Neuronal stem cell (in vitro differentiated cells): ENCODE measurements at places on chromosomes 1 and 21.

DNA sequence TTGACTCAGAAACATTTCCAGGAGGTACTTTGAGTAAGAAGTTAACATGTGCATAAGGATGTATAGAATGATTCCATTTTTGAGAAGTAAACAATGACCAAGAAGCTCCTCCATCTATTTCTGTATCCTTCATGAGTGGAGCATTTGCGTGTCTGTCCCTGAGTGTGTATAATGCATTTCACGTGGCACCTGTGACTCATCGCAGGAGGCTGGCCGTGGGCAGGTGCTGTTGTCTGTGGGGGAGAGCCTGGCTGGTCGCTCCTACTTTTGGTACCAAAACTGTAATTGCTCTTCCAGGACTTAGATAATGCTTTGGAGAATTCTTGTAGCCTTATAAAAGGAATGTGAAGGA lies 16.5 kb downstream of the SLC37A1 start:
- H3K36me3 ChIP-seq: no peaks in the 10 kb centered on the region
- peaks cover 26% of the 10 kb centered on the region for H3K27me3 ChIP-seq
- H3K4me1 ChIP-seq: peaks cover 13% of the 10 kb centered on the region
- H3K4me3 ChIP-seq: no peak overlapping the region

DNA sequence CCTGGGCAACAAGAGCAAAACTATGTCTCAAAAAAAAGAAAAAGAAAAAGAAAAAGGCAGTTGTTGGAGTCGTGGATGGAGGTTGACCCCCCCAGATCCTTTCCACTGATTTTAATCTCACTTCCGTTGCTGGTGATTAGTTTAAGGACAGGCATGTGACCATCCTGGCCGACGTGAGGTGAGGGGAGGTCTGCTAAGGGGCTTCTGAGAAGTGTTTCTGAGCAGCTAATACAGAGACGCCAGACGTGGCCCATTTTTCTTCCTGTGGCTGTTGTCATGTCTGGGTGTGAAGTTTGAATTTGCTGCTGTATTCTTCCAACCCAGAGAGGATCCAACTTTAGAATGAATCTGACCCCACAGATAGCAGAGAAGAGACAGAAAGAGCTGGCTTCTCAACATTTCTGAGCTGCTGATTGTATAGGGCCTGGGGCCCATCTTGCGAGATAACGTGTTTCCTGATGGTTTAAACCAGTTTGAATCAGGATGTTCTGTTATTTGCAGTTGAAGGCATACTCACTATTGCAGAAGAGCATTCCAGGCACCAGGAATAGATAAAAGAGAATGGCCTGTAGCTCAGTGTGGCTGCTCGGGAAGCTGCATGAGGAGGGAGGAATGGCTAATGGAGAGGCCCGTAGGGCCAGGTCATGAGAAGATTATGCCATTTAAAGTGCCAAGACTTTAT lies 22.8 kb upstream of the SSBP3 start:
- no peaks in the 10 kb centered on the region for H3K4me1 ChIP-seq
- H3K4me3 ChIP-seq: no peak overlapping the region
- no peak for DNase-seq
- no peaks in the 10 kb centered on the region for H3K36me3 ChIP-seq
- no peak overlapping the region for H3K27ac ChIP-seq
- H3K27me3 ChIP-seq: no peaks in the 10 kb centered on the region

GRCh38 chr1:87959236-87959635 lies 630.6 kb downstream of the LMO4 start:
- no peak for DNase-seq
- no peaks in the 10 kb centered on the region for H3K27me3 ChIP-seq
- no peak overlapping the region for H3K27ac ChIP-seq
- no peak overlapping the region for H3K4me3 ChIP-seq

DNA sequence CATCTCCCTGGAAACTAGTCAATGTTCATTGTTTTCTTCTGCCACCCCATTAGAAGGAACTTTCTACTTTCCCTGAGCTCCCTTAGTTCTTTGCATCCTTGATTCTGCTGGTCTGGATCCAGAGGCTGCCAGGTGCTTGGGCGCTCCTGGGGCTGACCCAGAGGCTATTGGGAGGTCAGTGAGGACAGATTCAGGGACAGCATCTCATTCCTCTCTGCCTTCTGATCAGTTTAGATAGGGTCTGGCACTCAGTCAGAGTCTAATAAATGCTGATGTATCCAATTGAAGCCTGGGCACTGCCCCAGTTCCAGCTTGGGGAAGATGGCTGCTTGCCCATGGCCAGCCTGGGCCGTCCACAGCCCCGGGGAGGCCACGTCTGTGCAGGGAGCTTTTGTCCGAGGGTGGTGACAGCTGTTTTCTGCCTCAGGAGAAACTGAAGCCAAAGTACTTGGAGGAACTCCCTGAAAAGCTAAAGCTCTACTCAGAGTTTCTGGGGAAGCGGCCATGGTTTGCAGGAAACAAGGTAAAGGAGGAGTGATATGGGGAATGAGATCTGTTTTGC lies 2.3 kb downstream of the GSTM1 start:
- H3K4me1 ChIP-seq: peaks cover 6% of the 10 kb centered on the region
- no peak overlapping the region for H3K4me3 ChIP-seq
- DNase-seq: no peak
- no peaks in the 10 kb centered on the region for H3K27me3 ChIP-seq
- H3K36me3 ChIP-seq: no peaks in the 10 kb centered on the region

DNA sequence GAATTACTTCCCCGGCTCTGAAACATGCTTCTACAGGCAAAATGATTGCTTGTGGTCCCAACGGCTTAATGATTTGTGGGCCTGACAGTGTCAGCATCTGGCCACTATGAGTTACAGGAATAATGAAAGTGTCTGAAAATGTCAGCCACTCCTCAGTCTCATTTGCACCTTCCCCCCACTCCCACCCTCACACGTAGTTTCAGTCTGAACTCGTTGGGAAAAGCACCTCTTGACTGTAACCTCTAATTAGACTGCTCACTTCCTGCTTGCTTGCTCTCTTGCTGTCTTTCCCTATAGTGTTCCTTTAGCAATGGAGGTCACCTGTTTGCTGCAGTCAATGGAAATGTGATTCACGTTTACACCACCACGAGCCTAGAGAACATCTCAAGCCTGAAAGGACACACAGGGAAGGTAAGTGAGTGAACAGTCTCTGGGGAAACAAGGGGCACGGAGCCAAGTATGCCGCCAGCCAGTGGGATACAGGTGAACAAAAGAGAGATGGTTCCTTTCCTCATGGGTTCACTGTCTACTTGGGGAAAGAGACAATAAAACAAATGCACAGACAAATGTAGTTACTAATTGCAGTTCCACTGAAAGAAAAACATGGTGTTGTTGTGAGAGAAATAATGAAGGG lies 27.1 kb downstream of the CFAP57 start:
- H3K4me3 ChIP-seq: no peak overlapping the region
- H3K27me3 ChIP-seq: no peaks in the 10 kb centered on the region
- DNase-seq: no peak
- no peaks in the 10 kb centered on the region for H3K36me3 ChIP-seq
- H3K4me1 ChIP-seq: no peaks in the 10 kb centered on the region

- no peaks in the 10 kb centered on the region for H3K4me1 ChIP-seq
- no peak for DNase-seq
- H3K36me3 ChIP-seq: no peaks in the 10 kb centered on the region
- no peak overlapping the region for H3K4me3 ChIP-seq
Measured at GRCh38 chr1:160080381-160081100, 797 bp upstream of the KCNJ9 start.

DNA sequence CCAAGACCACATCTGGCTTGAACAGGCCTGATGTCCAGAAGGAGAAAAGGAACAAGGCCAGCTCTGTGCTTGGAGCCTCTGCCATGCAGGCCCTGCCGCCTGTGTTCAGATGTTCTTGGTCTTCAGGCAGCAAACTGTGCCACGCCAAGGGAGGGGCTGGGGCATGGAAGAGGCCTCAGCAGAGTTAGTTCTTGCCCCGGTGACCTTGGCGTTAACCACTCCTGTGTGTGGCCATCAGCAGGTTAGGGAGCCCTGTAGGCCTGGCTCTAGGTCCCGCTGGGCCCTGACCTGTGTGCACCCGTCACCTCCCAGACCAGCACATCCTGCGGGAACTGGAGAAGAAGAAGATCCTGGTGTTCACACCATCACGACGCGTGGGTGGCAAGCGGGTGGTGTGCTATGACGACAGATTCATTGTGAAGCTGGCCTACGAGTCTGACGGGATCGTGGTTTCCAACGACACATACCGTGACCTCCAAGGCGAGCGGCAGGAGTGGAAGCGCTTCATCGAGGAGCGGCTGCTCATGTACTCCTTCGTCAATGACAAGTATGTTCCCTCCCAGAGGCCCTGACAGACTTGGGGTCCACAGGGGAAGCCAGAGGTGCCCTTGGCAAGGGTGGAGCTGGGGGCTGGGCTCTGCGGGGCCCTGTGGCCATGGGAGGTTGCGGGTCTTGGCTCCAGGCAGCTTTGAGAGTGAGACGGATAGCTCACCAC lies 7.1 kb downstream of the ZC3H12A start:
- peaks cover 19% of the 10 kb centered on the region for H3K4me1 ChIP-seq
- no peak overlapping the region for H3K27ac ChIP-seq
- DNase-seq: no peak
- H3K36me3 ChIP-seq: peaks cover 23% of the 10 kb centered on the region

- no peak overlapping the region for H3K4me3 ChIP-seq
- H3K36me3 ChIP-seq: no peaks in the 10 kb centered on the region
- no peak overlapping the region for H3K27ac ChIP-seq
- no peak for DNase-seq
- no peaks in the 10 kb centered on the region for H3K27me3 ChIP-seq
Measured at GRCh38 chr1:196409586-196409985, 198.7 kb downstream of the KCNT2 start.

GRCh38 chr1:152448095-152448494 lies 34.0 kb upstream of the CRNN start:
- no peak overlapping the region for H3K4me3 ChIP-seq
- H3K27ac ChIP-seq: no peak overlapping the region
- no peaks in the 10 kb centered on the region for H3K36me3 ChIP-seq

GRCh38 chr1:200665861-200666260 lies 3.8 kb downstream of the DDX59 start:
- H3K4me3 ChIP-seq: no peak overlapping the region
- H3K4me1 ChIP-seq: no peaks in the 10 kb centered on the region
- DNase-seq: no peak
- peaks cover 8% of the 10 kb centered on the region for H3K36me3 ChIP-seq
- H3K27me3 ChIP-seq: no peaks in the 10 kb centered on the region

DNA sequence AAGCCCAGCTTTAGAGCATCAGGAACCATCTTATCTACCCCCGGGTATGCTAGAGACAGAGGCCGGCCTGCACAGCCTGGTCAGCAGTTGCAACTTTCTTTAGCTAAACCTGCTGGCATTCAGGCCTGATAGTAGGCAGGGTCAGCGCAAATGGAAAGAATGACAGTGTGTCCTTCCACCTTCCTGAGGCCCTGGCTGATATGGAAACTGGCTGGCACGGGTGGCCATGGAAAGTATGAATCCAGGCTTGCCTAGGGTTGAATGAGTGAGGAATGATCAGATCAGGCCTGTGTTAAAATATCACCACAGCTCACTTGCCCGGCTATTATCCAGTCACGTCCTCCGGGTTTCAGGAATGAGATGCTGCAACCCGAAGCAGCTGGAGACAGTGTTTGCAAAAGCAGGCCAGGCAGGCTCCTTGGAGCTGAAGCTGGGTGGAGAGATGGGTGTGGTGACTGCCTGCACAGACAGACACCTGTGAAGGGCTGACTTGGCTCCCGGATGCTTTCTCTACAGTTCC lies 34.7 kb downstream of the RCAN1 start:
- no peaks in the 10 kb centered on the region for H3K36me3 ChIP-seq
- no peak overlapping the region for H3K4me3 ChIP-seq

- H3K27ac ChIP-seq: no peak overlapping the region
- no peaks in the 10 kb centered on the region for H3K36me3 ChIP-seq
- no peak overlapping the region for H3K4me3 ChIP-seq
- no peak for DNase-seq
- no peaks in the 10 kb centered on the region for H3K27me3 ChIP-seq
Measured at GRCh38 chr1:189524501-189524900, 953.2 kb downstream of the BRINP3 start.

- H3K4me3 ChIP-seq: no peak overlapping the region
- no peaks in the 10 kb centered on the region for H3K36me3 ChIP-seq
Measured at GRCh38 chr21:36179145-36179544, 22.5 kb downstream of the DOP1B start.

- no peak overlapping the region for H3K27ac ChIP-seq
- H3K4me3 ChIP-seq: no peak overlapping the region
- H3K27me3 ChIP-seq: no peaks in the 10 kb centered on the region
- no peaks in the 10 kb centered on the region for H3K36me3 ChIP-seq
- no peak for DNase-seq
Measured at GRCh38 chr1:47208374-47208850, 18.6 kb upstream of the PDZK1IP1 start.

GRCh38 chr1:197472141-197472540 lies 204.1 kb downstream of the CRB1 start:
- DNase-seq: no peak
- H3K27ac ChIP-seq: no peak overlapping the region
- no peaks in the 10 kb centered on the region for H3K36me3 ChIP-seq
- H3K27me3 ChIP-seq: no peaks in the 10 kb centered on the region

- H3K4me1 ChIP-seq: peaks cover 33% of the 10 kb centered on the region
- H3K36me3 ChIP-seq: peaks cover 3% of the 10 kb centered on the region
- no peak for DNase-seq
- peaks cover 34% of the 10 kb centered on the region for H3K27me3 ChIP-seq
- H3K27ac ChIP-seq: no peak overlapping the region
Measured at GRCh38 chr21:45334591-45335081, 46.9 kb upstream of the POFUT2 start.
